GM04504 (cell line): ENCODE measurements at places on chromosomes 6 and 20.

GRCh38 chr6:148502083-148502772 is 159.6 kb downstream of the SASH1 start:
- no peak for DNase-seq

DNA sequence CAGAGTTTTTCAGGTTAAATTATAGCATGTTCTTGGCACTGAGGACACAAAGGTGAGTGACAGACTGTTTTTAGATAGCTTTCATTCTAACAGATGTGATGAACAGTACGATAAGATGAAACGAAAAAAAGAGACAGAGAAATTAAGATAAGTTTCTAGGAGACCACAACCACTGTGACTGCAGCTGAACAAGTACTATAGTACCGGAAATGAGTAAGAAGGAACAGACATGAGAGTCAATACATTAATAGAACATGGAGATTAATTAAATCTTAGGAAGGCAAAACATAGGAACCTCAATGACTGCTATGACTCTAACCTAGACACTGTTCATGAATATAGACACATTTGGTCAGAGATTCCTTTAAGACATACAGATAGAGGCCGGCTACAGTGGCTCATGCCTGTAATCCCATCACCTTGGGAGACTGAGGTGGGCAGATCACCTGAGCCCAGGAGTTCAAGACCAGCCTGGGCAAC is 40.2 kb downstream of the HBS1L start:
- no peak for DNase-seq

DNA sequence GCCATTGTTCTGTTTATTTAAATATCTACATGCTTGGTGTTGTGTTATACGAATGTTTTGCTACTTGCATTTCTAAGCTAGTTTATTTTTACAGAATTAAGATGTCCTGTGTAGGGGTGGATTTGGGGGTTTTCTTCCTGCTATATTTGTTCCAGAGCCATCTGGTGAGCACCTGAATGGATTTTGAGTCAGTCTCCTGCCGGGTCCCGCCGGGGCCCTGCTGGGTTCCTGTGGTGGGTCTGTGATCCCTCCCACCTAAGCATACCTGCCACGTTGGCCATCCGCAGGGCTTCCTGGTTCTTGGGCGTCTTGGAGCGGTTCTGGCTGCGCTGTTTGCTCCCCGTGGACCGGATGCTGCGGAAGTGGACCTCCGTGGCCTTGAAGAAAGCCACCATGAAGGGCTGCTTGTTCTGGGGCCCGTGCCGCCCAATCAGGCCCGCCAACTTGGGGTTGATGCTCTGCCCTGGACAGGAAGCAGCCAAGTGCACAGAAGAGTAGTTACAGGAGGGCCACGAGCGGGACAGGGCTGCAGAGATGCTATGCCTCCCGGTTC is 82.9 kb downstream of the BMP7 start:
- no peak for DNase-seq

DNA sequence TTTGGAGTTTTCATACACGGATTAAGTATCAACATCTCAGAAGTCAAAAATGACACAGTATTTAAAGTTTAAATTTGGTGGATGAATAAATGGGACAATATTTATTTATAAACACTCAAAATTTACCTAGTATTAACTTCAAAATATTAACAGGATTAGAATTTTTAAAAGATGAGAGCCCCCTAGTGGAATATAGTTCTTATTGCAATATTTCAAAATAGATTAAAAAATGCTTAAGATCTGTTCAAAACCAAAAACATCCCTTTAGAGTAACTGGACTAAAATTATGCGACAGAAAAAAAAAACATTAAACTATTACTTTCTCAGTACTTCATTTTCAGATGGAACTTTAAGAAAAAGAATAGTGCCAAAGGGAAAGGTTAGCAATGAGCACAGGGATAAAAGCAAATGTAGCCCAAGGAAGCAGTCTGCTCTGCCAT is 56.6 kb downstream of the SNX14 start:
- DNase-seq: no peak

GRCh38 chr6:3390698-3391097 is 66.2 kb downstream of the SLC22A23 start:
- DNase-seq: peak; percentile 92

GRCh38 chr20:62156592-62157386 is 13.2 kb downstream of the SS18L1 start:
- no peak for DNase-seq

DNA sequence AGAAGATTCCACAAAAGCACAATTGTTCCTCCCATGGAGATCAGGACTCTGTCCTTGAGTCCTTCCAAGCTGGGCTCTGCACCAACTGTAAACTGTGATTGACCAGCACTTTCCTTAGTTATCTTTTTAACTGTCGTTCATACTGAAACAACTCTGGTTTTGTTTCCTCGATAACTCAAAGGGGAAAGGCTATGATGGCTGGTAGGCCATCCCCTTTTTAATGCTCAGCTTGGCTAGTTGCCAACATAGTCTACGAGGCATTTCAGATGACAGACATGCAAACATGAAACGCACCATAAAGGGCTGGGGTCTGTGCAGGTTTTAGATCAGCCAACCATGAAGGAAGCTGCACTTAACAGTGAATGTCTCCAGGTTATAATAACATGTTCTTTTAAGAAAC is 497.1 kb upstream of the ARID1B start:
- no peak for DNase-seq
